Osteocyte (in vitro differentiated cells): ENCODE measurements at places on chromosomes 3 and 15. TPM values are rescaled to one million over a fixed set of nuclear protein-coding genes. Genes with fewer than 3 reads are reported as not detected.

DNA sequence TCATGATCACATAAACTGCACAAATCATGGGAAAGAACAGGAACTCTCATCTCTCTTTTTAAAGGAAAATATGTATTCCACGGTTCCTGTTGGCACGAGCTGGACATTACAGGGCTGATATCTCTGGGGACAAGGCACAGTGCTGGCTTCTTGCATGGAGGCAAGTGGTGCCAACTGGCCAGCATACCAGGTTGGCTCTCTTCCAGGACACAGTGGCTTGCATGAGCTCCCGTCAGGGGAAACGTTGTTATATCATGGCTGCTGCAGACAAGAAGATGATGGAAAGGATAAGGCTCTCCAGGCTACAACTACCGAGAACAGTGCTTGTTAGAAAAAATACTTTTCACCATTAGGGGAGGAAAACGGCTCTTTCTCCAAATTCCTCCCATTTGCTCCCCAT is 283.9 kb downstream of the RORA start:
- no peak for DNase-seq
- H3K4me3 ChIP-seq = no peak overlapping the region
- no peak overlapping the region for H3K27ac ChIP-seq

FOXB1 gene
- total RNA-seq = not detected in 2 replicates

EPHB3 gene
- total RNA-seq = 10.6 and 11.4 TPM in 2 replicates

- H3K4me1 ChIP-seq = no peaks in the 10 kb centered on the region
- no peaks in the 10 kb centered on the region for H3K27me3 ChIP-seq
- H3K4me3 ChIP-seq = no peak overlapping the region
- H3K36me3 ChIP-seq = peaks cover 23% of the 10 kb centered on the region
Observed at GRCh38 chr15:67224889-67225288, 29.6 kb downstream of the AAGAB start.

DNA sequence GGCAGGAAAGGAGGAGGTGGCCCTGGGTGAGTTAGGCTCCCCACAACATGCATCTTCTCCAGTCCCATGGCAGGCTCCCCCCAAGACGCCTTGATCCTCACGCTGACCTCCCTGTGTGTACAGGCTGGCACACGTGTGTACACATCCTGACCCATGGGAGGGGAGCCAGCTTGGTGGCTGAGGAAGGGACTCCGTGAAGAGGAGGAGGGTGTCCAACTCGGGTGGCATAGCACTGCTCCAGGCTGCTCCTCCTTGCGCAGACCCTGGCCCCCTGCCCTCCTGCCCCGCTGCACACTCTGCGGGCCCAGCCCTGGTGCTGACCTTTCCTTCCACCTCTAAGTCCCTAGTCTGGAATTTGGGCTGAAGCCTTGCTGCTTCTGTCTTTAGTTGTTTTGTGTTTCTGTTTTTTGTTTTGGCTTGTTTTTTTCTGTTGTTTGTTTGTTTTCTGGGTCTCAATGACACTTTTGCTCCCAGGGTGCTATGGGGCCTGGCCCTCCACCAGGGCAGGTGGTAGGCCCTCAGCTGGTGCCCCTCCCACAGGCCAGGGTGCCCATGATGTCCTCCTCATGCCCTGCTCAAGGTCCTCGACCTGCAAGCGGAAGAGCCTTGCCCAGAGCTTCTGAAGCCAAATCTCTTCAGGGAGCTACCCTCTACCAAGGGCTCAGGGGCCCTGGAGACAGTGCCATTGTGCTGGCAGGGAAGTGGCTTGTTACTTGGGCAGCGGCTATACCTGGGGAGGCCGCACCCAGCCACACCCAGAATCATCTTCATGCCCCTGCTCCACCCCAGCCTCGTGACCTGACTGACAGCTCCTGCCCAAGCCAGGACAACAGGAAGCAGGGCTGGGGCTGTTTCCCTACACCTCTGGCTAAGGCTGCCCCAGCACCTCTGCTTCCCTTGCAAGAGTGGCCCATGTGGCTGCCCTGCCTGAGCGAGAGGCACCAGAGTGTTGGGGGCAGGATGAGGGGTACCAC is 5.1 kb downstream of the EPHB3 start:
- H3K4me1 ChIP-seq = peaks cover 59% of the 10 kb centered on the region
- no peak for DNase-seq
- no peaks in the 10 kb centered on the region for H3K36me3 ChIP-seq
- no peak overlapping the region for H3K4me3 ChIP-seq

DNA sequence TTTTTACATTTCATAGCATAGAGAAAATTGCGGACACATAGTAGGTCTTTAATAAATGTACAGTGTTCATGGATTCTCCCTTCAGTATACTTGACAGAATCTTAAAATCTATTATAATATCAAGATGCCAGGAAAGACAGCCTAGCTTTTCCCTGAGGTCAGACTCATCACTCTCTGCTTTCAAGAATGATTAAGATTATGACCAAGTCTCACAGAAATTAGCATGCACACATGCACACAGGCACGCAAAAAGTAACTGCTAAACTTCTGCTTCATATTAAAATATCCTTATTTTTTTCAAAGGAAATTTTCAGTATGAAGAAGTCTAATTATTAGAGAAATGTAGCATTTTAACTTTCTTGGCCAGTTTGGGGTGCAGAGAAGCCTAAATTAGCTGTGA is 493.8 kb upstream of the NECTIN3 start:
- no peak for DNase-seq
- H3K27me3 ChIP-seq = no peaks in the 10 kb centered on the region
- no peak overlapping the region for H3K4me3 ChIP-seq
- H3K36me3 ChIP-seq = no peaks in the 10 kb centered on the region
- peak overlapping the region; percentile 80 for H3K27ac ChIP-seq

STAC gene
- not detected in 2 replicates for total RNA-seq

RAB7A gene
- 265 and 284 TPM in 2 replicates for total RNA-seq

CCDC39 gene
- not detected in 2 replicates for total RNA-seq

- peaks cover 36% of the 10 kb centered on the region for H3K4me1 ChIP-seq
- no peak overlapping the region for H3K4me3 ChIP-seq
- no peaks in the 10 kb centered on the region for H3K27me3 ChIP-seq
- H3K27ac ChIP-seq = no peak overlapping the region
- DNase-seq = no peak
Observed at GRCh38 chr3:141330718-141331376, 37.5 kb upstream of the ZBTB38 start.

CLSTN2 gene
- 143 and 161 TPM in 2 replicates for total RNA-seq

ROBO1 gene
- total RNA-seq = 73.8 and 79.6 TPM in 2 replicates

GRCh38 chr15:70439304-70439877 is 324.0 kb downstream of the UACA start:
- H3K27me3 ChIP-seq = peaks cover 66% of the 10 kb centered on the region
- no peak for DNase-seq
- H3K4me1 ChIP-seq = no peaks in the 10 kb centered on the region
- no peak overlapping the region for H3K27ac ChIP-seq
- no peaks in the 10 kb centered on the region for H3K36me3 ChIP-seq

PLA1A gene
- total RNA-seq = 0.86 and 1.4 TPM in 2 replicates

GRCh38 chr3:13668136-13668535 is 119.2 kb downstream of the FBLN2 start:
- H3K4me1 ChIP-seq = no peaks in the 10 kb centered on the region
- DNase-seq = no peak
- H3K27ac ChIP-seq = no peak overlapping the region

GRCh38 chr3:145959457-145960088 is 201.4 kb downstream of the PLOD2 start:
- no peaks in the 10 kb centered on the region for H3K36me3 ChIP-seq
- peaks cover 16% of the 10 kb centered on the region for H3K4me1 ChIP-seq
- H3K27ac ChIP-seq = no peak overlapping the region
- peak overlapping the region; percentile 12 for H3K4me3 ChIP-seq

C3orf22 gene
- not detected in 2 replicates for total RNA-seq

GP9 gene
- not detected in 2 replicates for total RNA-seq

- DNase-seq = no peak
- peaks cover 6% of the 10 kb centered on the region for H3K36me3 ChIP-seq
- no peak overlapping the region for H3K27ac ChIP-seq
- no peaks in the 10 kb centered on the region for H3K27me3 ChIP-seq
Observed at GRCh38 chr3:9834520-9835380, 9.1 kb downstream of the RPUSD3 start.

DNA sequence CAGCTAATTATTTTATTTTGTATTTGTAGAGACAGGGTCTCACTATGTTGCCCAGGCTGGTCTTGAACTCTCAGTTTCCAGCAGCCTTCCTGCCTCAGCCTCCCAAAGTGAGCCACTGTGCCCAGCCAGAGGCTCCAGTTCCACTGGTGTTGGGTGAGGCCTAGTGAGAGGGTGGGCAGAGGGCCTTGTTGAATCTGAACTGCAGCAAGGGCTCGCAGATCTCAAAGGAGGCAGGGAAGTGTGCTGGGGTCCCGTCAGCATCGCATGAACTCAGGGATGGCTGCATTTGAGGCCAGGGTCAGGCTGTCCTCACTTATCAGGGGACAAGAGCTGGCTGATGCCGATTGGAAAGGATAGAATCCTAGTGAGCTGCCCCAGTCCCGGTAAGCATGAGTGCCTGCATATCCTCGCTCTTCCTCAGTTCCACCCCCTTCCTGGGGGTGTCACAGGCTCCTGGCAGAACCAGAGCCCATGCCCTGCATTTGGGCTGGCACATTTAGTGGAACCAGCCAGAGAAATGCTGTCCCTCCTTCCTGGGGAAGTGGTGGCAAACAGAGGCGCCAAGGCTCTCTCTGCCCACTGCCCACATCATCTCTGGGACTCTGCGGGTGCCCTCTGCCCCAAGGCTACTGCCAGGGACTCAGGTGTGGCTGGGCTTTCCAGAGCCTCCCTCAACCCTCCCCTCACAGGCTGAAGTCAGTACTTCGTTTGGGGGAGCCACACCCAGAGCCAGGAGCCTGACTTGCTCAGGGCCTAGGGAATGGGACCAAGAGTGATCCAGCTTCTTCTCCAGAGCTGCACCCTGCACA is 24.1 kb downstream of the ALS2CL start:
- H3K36me3 ChIP-seq = no peaks in the 10 kb centered on the region
- H3K27ac ChIP-seq = no peak overlapping the region

ERICH6 gene
- total RNA-seq = 0.83 TPM in 1 of 2 replicates, not detected in the other

FRMD4B gene
- 0.52 and 1.3 TPM in 2 replicates for total RNA-seq

NR1I2 gene
- total RNA-seq = not detected in 2 replicates

GRCh38 chr3:48960841-48961413 is 29.1 kb upstream of the P4HTM start:
- no peak overlapping the region for H3K27ac ChIP-seq
- H3K36me3 ChIP-seq = peaks cover 21% of the 10 kb centered on the region
- peaks cover 6% of the 10 kb centered on the region for H3K4me1 ChIP-seq
- H3K4me3 ChIP-seq = no peak overlapping the region
- no peaks in the 10 kb centered on the region for H3K27me3 ChIP-seq

DNA sequence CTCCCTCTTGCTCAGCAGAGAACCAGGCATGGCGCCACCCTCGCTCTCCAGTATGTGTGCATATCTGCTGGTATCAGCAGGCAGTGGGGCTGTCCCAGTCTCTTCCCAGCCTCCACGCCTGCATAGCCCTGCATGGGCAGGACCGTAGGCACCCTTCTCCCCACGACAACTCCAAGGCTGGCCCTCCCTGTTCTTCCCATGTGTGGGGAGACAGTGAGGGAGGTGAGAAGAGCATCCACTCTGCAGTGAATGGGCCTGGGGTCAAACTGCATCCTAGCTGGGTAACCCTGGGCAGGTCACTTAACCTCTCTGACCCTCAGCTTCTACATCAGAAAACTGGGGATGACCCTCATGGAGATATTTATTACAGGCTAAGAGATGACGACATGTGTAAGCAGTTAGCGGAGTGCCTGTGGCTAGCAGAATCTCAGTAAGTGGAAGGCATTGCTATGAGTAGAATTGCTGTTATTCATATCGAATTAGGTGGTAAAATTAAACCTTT is 13.3 kb upstream of the SSUH2 start:
- H3K4me1 ChIP-seq = peaks cover 51% of the 10 kb centered on the region
- H3K27me3 ChIP-seq = no peaks in the 10 kb centered on the region
- H3K36me3 ChIP-seq = no peaks in the 10 kb centered on the region
- H3K27ac ChIP-seq = peak overlapping the region; percentile 95
- no peak overlapping the region for H3K4me3 ChIP-seq

P3H2 gene
- 132 and 143 TPM in 2 replicates for total RNA-seq

DNA sequence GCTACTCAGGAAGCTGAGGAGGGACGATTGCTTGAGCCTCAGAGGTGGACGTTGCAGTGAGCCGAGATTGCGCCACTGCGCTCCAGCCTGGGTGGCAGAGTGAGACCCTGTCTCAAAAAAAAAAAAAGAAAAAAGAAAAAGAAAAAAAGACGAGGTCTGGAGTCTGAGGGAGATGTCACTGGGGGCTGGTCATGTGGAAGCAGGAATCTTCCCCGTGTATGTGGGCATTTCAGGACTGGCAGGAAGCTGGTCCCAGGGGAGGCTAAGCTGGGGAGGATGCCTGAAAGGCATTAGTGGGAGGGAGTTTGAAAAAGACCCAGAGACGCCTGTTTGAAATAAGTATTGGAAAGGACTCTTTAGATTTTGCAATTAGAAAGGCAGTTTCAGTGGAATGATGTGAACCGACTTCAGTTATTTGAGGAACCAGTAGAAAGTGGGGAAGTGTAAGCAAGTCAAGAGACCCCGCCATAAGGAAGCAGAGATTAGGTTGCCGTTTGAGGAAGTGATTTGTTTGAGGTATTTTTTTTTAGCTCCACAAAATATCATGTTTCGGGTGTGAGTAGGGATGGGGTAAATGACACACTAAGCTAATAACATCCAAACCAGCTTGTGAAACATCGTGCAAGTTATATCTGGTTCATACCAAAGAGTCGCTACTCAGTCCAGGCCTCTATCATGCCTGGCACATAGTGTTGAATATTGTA is 55.5 kb downstream of the ST6GAL1 start:
- H3K27me3 ChIP-seq = no peaks in the 10 kb centered on the region
- peaks cover 40% of the 10 kb centered on the region for H3K4me1 ChIP-seq
- H3K27ac ChIP-seq = peak overlapping the region; percentile 76

DNA sequence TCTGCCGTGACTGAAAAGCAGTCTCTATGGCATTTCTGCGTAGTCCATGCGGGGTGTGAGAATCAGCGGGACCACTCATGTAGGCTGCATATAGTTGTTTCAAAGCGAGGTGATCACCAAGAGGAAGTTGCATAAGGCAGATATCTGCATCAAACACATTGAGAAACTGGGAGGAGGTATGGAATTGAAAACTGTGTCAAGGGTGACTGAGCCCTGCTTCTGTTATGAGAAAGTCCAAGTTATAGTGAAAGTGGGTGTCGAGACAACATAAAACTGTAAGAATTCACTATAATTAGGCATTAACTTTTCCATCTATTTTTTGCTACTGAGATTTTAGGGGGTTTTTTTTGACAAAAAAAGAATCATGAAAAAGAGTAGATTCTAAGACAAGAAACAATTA is 109.3 kb downstream of the ZIC1 start:
- no peaks in the 10 kb centered on the region for H3K27me3 ChIP-seq
- no peak overlapping the region for H3K4me3 ChIP-seq
- peaks cover 12% of the 10 kb centered on the region for H3K4me1 ChIP-seq
- DNase-seq = no peak

DNA sequence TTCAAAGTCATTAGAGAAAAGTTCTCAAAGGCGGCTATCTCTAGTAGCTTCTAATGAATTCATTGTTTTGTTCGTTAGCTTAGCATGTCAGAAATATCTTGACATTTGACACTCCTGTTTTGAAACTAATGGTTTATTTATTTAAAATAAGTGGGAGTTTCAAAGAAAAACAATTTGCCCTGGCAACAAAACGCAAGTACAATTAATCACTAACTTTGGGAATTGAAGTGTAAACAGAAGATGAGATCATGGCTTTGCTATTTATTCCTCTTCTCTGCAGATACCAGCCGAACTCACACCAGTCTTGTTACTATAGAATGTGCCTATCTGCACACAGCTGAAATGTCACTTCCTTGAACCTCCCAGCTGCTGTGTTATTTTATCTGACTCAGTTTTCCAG is 27.5 kb downstream of the MASP1 start:
- H3K27me3 ChIP-seq = no peaks in the 10 kb centered on the region
- H3K27ac ChIP-seq = no peak overlapping the region
- peaks cover 30% of the 10 kb centered on the region for H3K4me1 ChIP-seq
- DNase-seq = no peak
- H3K4me3 ChIP-seq = no peak overlapping the region
- H3K36me3 ChIP-seq = no peaks in the 10 kb centered on the region

ALDH1A2 gene
- total RNA-seq = 0.48 and 0.78 TPM in 2 replicates

- DNase-seq = no peak
- H3K27ac ChIP-seq = no peak overlapping the region
- H3K36me3 ChIP-seq = peaks cover 4% of the 10 kb centered on the region
Observed at GRCh38 chr3:183875411-183875810, 9.3 kb downstream of the PARL start.
